ENCODE measurements at places on chromosomes 4 and X.

- no peak for DNase-seq
Measured at GRCh38 chr4:185137233-185137925, 5.7 kb upstream of the SLC25A4 start.

GRCh38 chr4:15930314-15930713 lies 8.2 kb downstream of the FGFBP1 start:
- no peak for DNase-seq

DNA sequence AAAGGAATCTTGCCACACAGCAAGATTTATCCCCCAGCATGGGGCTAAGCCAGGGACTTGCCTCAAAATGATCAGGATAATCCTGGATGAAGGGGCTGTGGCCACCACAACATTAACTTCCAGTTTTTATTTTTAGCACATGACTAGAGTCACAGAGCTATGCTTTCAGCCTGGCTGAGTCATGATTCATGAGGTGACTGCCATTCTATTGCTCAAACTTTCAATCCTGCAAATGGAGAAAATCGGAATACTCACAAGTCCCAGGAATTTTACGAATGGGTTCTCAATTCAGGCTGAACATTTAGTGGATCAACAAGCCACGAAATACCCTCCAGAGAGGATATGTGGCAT lies 70.7 kb upstream of the HPGD start:
- DNase-seq = no peak

GRCh38 chrX:98338544-98338943 lies 1454.8 kb downstream of the RPA4 start:
- no peak for DNase-seq

DNA sequence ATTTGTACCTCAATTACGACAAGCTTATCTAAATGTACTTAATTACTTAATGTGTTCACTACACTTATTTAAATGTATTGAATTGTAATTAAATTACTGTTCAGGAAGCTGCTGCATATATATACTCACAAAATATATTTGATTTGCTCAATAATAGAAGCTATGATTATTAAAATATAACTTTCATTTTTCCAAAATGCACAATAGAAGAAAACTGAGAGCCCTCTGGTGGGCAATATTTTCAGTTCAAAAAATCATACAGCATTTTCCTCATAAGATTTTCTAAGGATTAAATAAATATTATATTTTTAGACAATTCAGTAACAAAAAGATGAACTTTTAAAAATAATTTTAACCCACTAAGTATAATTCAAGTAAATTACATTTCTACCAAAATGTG lies 217.3 kb downstream of the DKK2 start:
- DNase-seq = no peak

GRCh38 chr4:187333151-187333550 lies 609.5 kb upstream of the FAT1 start:
- no peak for DNase-seq

DNA sequence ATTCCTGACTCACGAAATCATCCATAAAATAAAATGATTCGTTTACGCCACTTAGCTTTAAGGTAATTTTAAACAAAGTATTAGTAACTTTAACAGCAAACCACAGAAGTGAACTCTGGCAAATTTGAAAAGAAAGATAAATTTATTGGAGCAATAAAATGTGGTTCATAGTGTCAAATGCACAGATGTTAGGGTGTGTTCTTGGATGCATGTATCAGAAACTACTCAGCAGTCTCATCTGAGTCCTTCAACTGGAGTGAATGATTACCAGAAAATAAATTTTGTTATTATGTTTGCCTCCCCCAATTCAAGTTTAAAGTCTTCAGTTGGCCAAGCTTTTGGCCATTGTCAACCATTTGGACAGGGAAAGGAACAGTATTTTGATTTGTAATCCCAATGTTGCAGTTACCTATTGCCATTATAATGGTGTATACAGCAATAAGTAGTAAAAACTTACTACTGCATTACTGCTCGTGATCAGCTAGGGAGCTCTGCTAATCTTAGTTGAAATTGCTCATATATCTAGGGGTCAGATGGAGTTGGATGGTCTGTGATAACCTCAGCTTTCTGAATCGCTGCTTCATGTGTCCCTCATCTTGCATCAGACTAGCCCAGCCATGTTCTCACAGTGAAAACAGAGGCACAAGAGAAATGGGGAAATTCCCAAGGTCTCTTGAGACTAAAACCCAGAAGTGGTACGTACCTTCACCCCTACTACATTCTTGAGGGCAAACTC lies 254.6 kb upstream of the KCNIP4 start:
- no peak for DNase-seq

GRCh38 chr4:113694008-113694407 lies 67.5 kb downstream of the CAMK2D start:
- no peak for DNase-seq

DNA sequence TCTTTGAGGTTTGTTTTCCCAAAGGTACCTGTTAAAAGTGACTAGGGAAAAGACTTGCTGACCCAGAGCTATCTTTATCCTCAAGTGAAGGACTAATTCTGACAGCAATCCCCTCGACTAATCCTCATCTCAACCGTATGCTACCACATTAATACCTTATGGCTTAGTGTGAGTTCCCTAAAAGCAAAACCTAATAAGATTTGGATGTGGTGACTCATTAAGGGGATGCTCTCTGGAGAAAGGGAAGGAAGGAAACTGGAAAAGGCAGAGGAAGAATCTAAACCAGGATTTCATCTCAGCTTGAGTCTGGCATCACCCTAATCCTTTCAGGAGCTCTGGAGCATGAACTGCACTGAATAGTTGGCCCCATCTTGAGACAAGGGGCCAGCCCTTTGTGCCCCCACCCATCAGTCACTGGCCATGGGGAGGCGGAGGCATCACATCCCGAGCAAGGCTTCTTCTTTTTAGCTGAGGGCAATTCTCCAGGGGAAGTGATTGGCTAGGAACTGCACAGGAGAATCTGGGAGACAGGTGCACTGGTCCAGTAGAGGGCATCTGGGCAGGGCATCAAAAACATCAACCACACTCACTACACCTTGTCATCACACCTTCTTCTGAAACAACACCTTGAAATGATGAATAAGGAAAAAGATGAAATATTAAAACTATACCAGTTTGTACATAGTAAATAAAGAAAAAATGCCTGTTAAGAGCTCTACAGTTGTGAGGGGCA lies 6.9 kb upstream of the BBS7 start:
- no peak for DNase-seq

DNA sequence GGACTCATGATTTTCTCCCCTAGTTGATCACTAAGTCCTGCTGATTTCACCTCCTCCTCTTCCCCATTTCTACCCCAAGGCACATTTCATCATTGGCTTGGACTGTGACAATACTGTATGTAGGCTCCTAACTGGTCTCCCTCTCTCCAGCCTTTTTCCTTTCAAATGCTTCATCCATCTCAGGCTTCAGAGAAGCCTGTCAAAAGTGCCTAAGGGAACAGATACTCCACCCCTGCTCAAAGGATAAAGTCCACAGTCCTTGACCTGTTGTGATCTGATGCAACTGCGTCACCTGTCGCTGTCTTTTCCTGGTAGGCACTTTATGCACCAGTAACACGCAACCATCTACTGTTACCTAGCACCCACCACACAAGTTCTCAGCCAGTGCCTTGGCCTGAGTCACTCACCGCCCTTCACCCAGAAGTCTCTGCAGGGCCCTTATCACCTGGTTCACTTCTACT lies 12.8 kb downstream of the SCARB2 start:
- no peak for DNase-seq

- no peak for DNase-seq
Measured at GRCh38 chrX:72349190-72349589, 43.5 kb upstream of the CITED1 start.

GRCh38 chr4:27119239-27119638 lies 258.6 kb downstream of the STIM2 start:
- DNase-seq = no peak

- DNase-seq = peak; percentile 20
Measured at GRCh38 chrX:54358424-54359211, 772 bp upstream of the WNK3 start.

DNA sequence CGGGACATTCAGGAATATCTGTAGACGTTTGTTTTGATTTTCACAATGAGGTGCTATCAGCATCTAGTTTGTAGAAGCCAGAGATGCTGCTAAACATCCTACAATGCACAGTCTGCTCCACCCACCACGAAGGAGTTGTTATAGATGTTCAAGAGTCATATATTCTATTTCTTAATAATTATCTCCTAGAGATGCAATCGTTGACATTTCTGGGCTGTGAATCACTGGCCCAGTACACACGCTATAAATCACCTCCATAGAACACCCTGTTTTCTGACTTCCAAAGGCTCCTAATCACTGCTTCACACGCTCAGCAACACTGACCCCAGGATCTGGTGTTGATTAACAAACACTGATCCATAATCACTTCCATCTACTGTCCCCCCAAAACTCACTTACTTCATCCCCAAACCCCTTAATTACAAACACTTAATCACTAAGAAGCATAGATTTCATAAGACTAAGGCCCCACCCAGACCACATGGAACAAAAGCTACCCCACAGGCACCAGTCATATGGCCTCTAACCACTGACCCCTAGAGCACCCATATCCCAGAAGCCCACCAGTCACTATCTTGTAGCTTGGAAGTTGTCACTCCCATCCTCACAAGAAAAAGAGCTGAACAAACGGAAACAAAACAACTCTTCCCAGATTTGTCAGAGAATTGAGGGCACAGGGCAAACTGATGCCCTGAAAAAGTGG lies 31.7 kb upstream of the ZNF41 start:
- DNase-seq = no peak

DNA sequence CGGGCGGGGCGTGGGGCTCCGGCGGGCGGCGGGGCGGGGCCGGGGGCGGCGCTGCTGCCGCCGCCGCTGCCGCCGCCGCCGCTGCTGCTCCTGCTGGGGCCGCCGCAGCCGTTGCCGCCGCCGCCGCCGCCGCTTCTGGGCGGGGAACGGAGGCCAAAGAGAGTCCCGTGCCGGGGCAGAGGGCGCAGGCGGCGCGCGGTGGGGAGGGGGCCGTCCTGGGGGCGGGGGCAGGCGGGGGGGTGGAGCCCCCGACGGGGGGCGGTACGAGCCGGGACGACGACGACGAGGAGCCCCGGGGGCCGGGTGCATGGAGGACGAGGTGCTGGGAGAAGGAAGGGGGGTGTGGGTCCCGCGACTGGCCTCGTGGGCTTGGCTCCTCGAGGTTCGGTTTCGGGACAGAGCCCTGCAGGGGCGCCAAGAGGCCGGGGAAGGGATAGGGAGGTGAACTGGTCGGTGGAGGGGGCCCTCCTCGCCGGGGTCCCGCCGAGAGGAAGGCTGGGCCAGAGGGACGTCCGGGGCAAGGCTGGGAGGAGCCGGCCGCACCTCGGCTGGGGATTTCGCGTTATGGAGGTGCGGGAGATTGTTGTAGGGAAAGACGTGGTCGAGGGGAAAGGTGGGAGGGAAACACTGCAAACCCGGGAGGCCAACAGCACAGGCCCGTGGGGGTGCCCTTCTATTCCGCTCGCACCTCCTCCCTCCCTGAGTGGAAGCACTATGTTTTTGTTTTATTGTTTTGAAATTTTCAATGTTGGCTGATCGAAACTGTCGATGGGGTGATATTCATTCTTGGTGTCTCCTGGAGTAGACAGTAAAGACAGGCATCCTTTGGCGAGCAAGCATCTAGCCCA lies 1.9 kb downstream of the BCORL1 start:
- DNase-seq = no peak

- DNase-seq = no peak
Measured at GRCh38 chr4:19562456-19562855, 689.2 kb upstream of the SLIT2 start.

GRCh38 chr4:67933038-67933437 lies 30.3 kb downstream of the TMPRSS11A start:
- DNase-seq = no peak

GRCh38 chr4:60463857-60464502 lies 736.1 kb upstream of the ADGRL3 start:
- DNase-seq = no peak

- no peak for DNase-seq
Measured at GRCh38 chrX:129877401-129877800, 28.6 kb upstream of the UTP14A start.

DNA sequence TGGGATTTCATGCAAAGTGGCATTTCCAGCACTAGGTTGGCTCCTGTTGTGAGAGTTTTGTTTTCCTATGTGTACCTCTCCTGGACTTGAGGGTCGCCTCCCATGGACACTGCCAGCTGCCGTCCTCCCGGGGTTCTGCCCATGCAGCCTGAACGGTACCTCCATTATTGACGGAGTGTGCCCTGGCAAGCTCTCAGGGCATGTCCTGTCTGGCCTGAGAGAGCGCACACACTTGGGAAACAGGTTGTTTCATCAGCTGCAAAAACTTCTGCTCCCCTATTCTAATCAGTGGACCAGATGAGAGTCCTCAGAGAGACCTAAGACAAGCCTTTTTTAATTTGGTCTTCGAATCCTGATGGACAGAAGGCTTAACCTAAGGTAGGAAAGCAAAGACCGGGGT lies 56.6 kb upstream of the HOPX start:
- DNase-seq = no peak

DNA sequence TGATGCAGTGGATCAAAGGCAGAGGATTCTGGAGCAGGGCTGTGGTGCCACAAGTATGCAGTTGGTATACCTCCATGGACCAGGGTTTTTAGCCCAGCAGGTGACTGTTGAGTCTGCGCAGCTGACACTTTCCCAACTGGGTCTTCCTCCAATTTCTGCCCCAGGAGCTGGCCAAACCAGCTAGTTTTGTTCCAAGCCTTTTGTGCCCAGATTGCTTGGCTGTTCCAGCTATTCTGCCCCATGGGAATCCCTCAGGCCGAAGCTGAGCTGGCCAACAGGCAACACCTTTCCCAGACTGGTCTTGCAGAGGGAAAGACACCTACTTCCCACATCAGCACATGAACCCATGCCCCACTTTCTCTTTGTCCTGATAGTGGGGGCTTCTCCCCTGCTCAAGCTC lies 22.8 kb upstream of the ANKRD17 start:
- no peak for DNase-seq

DNA sequence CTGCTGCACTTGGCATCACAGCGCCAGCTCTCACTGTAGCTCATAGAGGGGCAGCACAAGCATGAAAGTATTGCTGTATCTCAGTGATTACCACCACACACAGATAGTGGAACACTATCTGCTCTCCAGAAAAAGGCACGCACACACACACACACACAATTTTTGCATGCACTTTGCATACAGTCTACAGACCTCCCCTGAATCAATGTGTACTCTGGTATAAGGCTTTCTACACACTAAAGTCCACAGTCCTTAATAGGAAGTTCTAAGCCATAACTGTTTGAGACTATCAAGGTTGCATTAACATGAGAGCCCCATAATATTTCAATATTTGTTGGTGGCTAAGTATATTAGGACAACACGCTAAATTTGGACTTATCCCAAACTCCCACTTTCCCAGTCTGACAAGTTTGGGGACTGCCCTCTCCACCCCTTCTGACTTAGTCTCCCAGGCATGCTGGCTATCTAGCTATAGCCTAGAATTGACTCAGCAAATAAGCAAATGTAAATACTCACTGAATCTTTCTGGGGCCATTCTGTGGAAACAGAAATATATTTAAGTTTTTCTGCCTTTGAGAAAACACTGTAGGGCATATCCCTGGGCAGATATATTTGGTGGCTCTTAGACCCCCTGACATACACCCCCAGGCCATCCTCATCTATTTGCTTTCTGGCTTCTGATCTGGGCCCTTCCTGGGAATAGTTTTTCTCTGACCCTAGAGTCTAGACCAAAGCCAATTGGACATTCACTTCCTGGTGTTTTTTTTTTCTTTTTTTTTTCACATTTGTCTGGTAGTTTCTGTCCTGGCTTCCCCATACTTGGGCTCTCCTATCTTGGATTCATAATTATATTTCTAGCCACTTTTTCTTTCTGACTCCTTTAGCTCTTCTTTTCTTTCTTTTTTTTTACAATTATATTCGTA lies 36.4 kb upstream of the CT47C1 start:
- no peak for DNase-seq

- no peak for DNase-seq
Measured at GRCh38 chr4:153374442-153374841, 30.0 kb downstream of the MND1 start.
